Activated CD4-positive, alpha-beta T cell treated with anti-CD3 and anti-CD28 coated beads for 4 hours (primary cell): ENCODE measurements at places on chromosomes 2 and 18.

- DNase-seq: no peak
Observed at GRCh38 chr18:26309281-26309680, 83.0 kb downstream of the TAF4B start.

- DNase-seq: no peak
Observed at GRCh38 chr2:17251171-17251570, 267.1 kb downstream of the RAD51AP2 start.

- DNase-seq: no peak
Observed at GRCh38 chr2:39115556-39115955, 5.3 kb downstream of the SOS1 start.

GRCh38 chr2:222434204-222434603, 9.9 kb downstream of the SGPP2 start:
- DNase-seq: no peak

- DNase-seq: no peak
Observed at GRCh38 chr2:185700883-185701282, 37.7 kb upstream of the FSIP2 start.

DNA sequence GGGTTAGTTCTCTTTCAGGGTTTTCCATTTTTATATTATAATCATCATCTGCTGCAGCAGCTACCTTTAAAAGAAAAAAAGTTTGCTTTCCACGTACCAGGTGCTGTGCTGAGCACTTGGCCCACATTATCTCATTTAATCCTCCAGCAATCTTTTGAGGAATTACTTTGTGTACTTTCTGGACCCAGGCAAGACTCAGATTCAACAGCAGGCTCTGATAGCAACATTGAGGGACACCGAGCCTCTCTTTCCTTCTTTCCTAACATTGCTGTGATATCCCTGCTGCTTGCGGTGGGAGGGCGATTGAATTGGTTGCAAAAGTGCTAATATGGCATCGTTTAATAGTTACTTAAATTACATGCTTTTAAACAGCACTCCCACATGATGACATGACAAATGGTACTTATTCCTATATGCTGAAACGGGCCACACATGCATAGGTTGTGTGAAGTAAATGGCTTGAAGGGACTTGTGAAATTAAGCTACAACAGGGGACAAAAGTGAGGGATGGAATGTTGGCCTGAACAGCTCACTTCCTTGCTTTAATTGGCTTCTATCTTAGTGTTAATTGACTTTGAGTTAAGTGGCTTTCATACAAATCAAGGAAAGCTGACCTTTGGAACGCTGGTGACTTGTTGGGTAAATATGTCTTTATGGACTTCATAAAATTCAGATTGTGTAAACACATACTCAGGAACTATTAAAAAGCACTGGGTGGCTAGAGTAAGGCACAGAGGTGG, 21.2 kb downstream of the SPRED2 start:
- no peak for DNase-seq

DNA sequence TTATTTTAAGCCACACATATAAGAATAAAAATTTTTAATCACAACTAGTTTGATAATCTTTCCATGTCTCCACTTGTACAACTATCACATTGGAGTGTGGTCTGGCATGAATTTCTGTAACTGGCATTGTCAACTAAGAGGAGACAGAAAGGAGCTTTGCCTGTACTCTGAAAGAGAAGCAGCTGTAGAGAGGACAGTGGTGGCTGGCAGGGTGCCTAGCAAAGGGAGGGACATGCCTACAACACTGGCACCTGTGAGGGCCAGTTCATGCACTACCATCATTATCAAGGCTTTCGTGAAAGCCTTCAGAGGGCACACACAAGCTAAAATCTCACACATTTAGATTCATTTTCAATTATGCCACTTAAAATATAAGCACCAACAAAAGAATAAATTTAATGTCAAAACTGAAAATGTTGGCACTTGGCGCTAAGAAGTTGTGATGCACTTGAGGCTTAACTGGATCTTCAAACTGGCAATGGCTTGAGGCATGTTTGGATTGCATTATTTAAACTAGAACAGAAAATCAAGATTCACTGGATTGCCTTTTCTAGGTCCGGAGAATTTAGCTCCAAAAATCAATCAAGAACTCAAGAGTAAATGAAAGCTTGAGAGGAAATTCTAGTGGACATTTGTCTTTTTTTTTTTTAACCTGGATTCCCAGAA, 238.6 kb downstream of the ZNF385B start:
- no peak for DNase-seq

DNA sequence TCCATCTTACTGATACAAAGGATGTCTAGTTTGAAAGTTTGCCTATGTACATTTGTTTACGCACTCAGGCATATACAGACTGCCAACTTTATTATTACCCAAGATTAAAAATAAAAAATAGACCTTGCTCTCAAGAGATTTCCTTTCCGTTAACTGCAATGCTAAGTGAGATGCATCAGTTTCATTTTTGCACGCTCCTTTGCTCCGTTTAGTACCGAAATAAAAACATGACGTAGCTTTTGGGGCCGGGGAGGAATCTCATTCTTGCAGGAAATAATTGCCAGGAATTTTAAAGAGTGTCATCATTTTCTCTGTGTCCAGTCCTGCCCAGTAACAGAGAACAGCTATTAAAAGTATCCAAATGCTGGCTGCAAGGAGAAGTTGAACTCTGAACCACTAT, 169.5 kb downstream of the SLC8A1 start:
- no peak for DNase-seq

- DNase-seq: no peak
Observed at GRCh38 chr2:176967911-176968450, 244.6 kb upstream of the HNRNPA3 start.

DNA sequence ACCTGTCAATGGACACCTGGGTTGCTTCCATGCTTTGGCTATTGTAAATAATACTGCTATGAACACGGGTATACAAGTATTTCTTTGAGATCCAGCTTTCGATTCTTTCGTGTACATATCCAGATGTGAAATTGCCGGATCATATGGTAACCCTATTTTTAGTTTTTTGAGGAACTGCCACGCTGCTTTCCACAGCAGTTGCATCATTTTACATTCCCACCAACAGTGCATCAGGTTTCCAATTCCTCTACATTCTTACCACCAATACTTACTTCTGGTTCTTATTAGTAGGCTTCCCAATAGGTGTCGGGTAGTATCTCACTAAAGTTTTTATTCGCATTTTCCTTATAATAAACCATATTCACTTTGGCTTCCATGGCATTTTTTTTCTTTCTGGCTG, 69.6 kb downstream of the PID1 start:
- no peak for DNase-seq

GRCh38 chr18:76212960-76213359, 282.1 kb downstream of the ZNF516 start:
- DNase-seq: no peak

DNA sequence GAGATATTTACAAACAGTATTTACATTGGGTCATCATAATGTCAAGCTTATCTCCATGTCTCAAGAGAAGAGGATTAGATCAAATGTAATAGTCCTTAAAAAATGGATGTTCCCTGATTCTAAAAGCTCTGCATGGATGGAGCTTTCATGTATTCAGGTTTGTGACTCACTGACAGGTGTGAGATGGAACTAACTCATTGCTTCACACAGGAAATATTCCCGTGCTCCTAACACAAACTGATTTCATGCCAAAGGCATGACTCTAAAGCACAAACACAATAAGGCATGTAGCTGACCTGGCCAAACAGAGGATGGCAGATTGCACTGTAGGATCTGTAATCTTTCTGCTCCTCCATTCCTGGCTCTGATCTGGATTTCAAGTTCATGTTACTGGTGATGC, 110.0 kb downstream of the ALK start:
- no peak for DNase-seq

GRCh38 chr2:210584834-210585233, 28.4 kb downstream of the CPS1 start:
- no peak for DNase-seq

DNA sequence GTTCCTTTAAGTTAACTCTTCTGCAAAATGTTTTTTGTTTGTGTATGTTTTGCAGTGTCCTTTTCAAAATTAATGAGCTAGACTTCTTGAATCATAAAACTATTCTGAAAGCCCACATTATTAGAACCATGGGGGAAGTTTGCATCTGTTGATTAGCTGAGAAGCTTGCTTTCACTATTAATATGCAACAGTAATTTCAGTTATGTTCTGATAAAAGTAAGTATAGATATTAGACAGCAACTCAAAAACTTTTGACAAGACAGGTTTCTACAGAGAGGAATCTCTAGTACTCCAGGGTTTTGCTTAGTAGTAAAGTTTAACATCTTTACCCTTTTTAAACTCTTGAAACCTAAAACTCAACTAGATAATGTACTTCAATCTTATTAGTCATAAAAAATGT, 147.8 kb downstream of the UBE2E3 start:
- DNase-seq: no peak

DNA sequence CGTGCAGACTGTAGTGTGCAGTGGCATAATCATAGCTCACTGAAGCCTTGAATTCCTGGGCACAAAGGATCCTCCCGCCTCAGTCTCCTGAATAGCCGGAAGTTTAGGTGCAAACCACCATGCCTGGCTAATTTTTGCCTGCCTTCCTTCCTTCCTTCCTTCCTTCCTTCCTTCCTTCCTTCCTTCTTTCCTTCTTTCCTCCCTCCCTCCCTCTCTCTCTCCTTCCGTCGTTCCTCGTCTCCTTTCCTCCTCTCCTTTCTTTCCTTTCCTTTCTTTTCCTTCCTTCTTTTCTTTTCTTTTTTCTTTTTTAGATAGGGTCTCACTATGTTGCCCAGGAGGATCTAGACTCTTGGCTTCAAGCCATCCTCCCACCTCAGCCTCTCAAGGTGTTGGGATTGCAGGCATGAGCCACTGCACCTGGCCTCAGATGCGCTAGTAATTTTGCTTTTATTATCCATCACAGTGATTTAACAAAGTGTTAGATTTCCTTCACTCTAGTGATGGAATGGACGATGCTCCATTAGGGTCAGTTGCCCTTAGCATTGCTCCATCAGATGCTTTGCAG, 6.6 kb upstream of the ANKRD29 start:
- no peak for DNase-seq

DNA sequence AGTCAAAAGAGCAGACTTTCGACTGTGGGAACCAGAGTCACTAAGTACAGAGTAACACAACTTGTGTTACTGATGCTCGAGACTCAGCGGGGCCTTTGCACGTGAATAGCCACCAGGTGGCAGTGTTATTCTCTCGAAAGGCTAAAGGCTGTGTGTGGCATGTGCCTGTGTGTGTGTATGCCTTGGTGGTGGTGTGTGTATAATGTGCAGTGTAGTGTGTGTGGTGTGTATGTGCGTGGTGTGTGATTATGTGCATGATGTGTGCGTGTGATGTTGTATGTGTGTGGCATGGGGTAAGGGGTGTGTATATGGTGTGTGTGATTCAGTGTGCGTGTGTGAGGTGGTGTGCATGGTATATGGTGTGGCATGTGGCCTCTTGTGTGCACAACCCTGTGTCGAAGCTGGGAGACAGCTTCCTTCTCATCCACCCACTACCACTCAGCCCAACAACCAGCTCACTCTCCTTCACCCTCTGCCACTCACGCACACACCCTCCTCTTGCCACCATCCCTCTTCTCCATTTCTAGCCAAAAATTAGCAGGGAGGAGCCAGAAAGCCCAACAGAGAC, 83.0 kb upstream of the ZNF532 start:
- peak; percentile 73 for DNase-seq

DNA sequence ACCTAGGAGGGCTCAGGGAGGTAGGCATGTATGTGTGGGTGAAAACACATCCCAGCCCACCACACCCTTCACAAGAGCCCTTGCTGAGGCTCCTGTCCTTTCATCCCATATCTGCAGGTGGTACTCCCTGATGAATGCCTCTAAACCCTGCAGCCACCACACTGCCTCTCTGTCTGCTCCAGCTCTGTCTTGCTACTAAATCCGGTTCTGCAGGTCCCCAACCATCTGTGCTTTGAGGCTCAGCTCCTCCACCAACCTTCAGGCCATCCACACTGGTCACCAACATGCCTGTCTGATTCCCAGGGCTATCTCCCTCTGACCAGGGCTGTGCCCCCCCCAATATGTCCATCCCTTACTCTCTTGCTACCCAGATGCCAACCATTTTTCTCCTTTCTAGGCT, 92.7 kb downstream of the BIN1 start:
- no peak for DNase-seq

DNA sequence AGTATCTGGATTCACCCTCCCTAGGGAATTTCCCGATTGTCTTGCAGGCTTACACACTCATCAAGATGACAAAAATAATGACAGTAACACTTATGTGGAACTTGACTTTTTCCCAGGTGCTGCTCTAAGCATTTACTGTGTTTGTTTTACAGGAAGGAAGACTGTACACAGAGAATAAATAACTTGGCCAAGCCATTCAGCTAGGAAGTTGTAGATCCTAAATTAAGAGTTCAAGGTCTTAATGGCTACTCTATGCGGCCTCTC, 549 bp upstream of the DPP4 start:
- DNase-seq: no peak

GRCh38 chr18:629269-630150, 27.9 kb upstream of the TYMS start:
- DNase-seq: no peak

DNA sequence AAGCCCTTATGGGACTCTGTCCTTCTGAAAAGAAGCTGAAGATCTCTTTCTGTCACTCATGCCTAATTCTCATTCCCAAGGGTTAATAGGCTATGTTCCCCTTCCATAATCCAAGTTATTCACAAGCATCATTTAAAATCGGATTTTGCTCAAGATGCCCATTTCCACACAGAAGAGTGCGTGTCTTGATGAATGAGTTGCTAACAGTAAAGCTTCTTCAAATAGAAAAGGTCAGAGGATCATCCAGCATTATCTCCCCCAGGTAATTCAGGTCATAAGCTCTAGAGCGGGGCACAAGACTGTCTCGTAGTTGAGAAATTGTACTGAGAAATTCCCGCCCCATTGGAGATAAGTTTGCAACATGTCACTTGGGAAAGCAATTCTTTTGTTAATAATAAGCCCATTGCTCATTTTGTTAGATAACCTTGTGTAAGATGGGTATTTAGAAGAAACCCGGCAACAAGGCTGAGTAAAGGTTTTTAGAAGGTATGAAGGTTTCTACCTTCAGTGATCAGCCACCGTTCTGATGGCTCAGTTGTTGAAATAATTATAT, 290.7 kb upstream of the EPAS1 start:
- no peak for DNase-seq

DNA sequence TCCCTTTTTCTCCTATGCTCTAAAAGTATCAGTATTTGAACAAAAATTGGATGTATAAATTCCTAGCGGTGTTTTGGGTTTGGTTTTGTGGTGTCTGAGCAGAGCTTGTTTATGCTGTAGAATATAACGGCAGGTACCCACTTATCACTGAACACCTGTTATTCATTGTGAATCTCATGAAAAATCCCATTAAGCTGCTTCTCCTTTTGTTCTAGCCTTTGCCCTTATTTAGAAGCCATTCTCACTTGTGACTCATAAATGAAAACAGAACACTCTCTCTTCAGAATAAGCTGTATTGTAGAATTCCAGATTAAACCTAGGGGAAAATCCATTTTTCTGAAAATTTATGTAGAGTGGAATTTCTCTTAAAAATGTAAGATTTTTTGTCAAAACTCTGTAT, 104.0 kb downstream of the PRPF40A start:
- no peak for DNase-seq

GRCh38 chr2:46329803-46330775, 32.9 kb downstream of the EPAS1 start:
- no peak for DNase-seq
